ENCODE measurements at places on chromosomes 1 and 21. TPM values are rescaled to one million over a fixed set of nuclear protein-coding genes. Genes with fewer than 3 reads are reported as not detected.

Gene FNDC10
- 3.4 TPM for total RNA-seq

Gene ENO1
- 322 TPM for total RNA-seq

Gene PADI2
- total RNA-seq, result 0.57 TPM

DNA sequence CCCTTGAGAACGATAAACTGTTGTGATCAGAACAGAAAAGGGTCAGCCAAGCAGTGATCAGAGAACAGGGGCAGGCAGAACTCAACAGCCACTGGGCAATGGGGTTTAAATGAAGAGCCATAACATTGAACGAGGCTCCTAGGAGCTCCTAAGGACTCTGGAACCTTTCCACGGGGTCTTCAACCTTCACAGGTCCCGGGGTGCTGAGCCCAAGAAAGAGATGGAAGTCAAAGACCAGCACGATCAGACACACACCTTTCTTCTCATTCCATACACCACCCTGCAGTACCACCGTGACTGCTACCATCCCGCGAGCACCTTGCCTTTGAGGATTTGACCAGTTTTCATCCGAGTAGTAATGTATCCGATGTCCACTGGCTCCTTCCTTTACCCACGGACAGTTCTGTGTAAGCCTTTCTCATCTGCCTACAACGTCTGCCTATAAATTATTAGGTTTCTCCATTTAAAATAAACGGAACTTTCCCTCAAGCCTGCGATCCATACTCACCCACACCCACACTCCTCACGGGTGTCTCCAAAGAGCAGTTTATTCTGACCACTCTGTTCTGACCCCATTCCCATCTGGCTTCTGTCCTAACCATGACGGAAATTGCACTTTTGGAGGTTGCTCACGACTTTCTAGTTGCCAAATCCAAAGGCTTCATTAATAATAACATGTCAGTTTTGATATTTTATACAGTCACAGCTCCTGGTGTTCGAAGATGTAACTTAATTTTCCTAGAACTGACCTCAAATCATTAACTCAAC, 16.8 kb upstream of the HHAT start:
- no peak for DNase-seq

- DNase-seq, result no peak
Observed at GRCh38 chr1:93362237-93362636, 16.5 kb downstream of the DR1 start.

GRCh38 chr1:83735526-83735925, 263.4 kb downstream of the TTLL7 start:
- no peak for DNase-seq

DNA sequence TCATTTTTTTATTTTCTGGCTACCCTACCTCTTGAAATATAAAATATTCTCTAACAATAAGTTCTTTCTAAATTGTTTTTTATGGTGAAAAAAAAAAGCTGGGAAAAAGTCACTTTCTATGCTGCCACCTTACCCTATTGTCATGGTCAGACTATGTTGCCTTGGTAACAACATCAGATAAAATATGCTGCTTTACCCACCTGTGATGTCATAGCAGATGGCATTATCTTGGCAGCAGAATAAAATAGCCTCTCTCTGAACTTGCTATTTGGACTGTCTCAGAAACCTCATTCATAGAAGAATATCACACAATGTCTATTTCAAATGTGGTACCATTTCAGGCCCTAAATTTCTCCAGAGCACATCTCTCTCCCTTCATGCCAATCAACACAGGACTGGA, 69.6 kb upstream of the SGIP1 start:
- no peak for DNase-seq

- no peak for DNase-seq
Observed at GRCh38 chr1:107976836-107977235, 11.9 kb upstream of the VAV3 start.

Measured in T-helper 17 cell (primary cell).